ENCODE measurements at places on chromosomes 2 and 18.

DNA sequence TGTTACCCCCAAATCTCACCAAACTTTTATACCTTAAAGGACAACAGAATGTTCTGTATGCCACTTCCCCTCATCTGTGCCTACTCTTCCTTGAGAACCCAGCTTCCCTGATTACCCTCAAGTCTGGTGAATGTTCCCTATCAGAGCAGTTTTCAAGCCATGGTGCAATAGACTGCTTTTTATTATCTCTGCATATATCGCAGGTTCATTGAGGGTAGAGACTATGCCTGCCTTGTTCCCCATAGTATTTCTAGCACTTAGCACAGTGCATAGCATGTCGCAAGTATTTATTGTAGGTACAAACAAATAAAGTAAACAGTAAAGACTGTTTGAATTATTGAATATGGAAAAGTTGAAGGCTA, 146.6 kb downstream of the HAUS1 start:
- DNase-seq, result no peak

GRCh38 chr2:30910686-30911085, 103.4 kb upstream of the CAPN13 start:
- DNase-seq, result no peak

DNA sequence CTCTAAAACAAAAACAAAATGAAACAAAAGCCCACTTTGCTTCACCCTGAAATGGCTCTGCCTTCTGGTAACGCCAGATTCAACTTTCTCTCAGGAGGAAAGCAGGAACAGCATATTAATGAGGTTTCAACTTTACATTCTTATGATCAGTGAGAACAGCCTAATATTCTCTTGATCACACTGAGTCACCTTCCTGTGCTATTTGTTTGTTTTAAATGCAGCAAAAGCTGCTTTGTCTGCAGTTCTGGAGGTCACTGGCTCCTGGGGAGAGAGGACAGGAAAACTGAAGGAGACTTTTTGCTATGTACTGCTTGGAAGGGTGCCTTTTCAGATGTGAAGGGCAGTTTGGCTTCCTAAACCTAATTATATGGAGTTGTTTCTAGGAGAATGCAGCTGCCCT, 48.1 kb downstream of the MAIP1 start:
- DNase-seq, result no peak

GRCh38 chr2:1660656-1661640, 83.4 kb downstream of the PXDN start:
- no peak for DNase-seq

DNA sequence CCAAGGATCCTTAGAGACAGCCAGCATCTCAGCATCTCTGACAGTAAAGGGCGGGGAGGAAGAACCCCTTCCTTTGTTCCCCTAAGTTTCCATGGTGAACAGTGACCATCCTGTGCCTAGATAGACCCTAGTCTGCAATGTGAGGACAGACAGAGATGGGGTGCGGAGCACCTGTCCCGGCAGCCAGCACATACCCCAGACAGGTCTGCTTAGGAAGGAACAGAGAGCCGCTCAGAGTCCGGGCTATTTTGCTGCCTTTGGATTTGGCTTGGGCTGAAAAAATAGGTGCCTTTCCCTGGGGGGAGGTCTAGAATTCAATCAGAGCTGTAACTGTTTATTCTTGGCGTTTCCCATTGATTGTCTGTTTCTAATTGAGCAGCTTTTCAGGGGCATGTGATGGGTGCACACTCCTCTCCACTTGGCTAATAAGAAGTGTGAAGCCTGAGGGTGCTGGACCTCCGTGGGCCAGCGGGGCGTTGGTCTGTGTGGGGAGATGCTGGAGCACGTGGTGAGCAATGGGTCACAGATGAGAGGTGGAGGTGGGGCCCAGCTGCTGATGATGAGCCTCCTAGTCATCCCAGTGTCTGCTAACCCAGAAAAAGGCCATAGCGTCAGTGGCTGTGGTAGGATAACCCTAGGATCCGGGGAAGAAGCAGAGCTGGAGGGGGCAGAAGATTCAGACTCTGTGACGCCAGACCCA, 236.8 kb downstream of the SEPTIN10 start:
- no peak for DNase-seq

GRCh38 chr2:164979113-164979512, 23.8 kb upstream of the SLC38A11 start:
- no peak for DNase-seq

GRCh38 chr2:36002941-36003340, 352.6 kb upstream of the CRIM1 start:
- no peak for DNase-seq

- no peak for DNase-seq
These were observed 234.9 kb downstream of the BCL11A start for GRCh38 chr2:60318544-60318943.

- DNase-seq, result no peak
These were observed 81.3 kb upstream of the EPB41L3 start for GRCh38 chr18:5625076-5625475.

GRCh38 chr2:95348609-95349567, 51.7 kb downstream of the KCNIP3 start:
- DNase-seq, result no peak

GRCh38 chr2:230552181-230552580, 136.2 kb downstream of the SP100 start:
- no peak for DNase-seq

Measured in NCI-H1105 treated with DMSO at 0.1 percent for 48 hours (cell line).